ENCODE measurements at places on chromosomes 12 and 14.

- no peak for DNase-seq
These were observed 20.5 kb downstream of the PPHLN1 start for GRCh38 chr12:42346403-42347002.

DNA sequence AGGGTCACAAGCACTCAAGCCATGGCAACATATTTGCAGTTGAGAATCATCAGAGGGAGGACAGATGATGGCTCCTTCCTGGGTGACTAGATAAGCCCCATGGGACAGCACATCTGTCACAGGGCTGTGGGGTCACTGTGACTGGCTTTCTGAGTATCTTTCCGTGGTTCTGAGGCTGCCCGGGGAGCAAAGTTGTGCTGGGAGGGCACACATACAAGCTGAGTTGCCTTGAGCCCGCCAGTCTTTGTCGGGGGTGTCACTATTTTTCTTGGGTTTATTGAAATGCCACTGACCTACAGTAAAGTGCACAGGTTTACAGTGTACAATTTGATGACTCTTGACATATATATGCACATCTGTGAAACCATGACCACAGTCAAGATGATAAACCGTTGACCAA is 17.2 kb upstream of the KIF26A start:
- DNase-seq = no peak

DNA sequence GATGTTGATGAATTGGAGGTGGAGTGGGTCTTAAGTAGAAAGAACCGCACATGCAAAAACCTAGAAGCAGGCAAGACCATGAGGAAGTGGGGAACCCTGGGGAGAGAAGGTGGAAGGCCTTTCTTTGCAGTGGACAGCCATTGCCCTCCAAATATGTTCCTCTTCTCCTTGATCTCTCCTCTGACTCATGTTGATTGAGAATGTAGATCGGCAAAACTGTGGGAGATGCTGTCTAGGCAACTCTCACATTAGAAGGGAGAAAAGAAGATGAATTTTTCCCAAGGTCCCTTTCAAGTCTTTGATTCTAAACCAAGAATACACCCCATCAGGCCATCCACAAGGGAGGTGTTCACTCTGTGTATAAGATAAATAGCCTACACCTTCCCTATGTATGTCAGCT is 257.5 kb downstream of the MSRB3 start:
- DNase-seq = no peak

- DNase-seq = no peak
These were observed 22.5 kb downstream of the SLC35E3 start for GRCh38 chr12:68768431-68768939.

- DNase-seq = no peak
These were observed 5.3 kb upstream of the PSMD9 start for GRCh38 chr12:121883315-121883660.

Measured in hypothalamus (tissue), 51 donors.